ENCODE measurements at places on chromosomes 1 and 21.

DNA sequence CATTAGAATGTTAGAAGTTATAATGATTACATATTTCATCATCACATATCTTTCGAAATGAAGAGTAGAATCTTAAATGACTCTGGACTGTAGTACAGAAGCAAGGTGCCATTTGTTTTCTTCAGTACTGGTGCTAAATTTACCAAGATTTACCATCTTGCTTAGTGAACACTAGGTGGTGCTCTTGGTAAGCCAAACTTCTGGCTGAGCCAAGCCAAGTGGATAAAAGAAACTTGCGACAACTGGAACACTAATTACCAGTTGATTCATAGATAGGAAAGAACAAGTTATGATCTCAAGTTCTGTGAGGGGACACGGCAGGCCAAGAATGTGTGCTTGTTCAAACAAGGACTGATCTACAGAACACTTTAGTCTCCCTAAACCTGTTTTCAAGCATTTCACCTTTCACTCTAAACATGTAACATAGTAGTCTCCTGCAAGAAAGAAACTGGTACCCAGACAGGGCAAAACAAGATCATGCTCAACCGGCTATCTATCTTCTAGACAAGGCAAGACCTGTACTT is 19.8 kb downstream of the SPRTN start:
- no peak for DNase-seq

DNA sequence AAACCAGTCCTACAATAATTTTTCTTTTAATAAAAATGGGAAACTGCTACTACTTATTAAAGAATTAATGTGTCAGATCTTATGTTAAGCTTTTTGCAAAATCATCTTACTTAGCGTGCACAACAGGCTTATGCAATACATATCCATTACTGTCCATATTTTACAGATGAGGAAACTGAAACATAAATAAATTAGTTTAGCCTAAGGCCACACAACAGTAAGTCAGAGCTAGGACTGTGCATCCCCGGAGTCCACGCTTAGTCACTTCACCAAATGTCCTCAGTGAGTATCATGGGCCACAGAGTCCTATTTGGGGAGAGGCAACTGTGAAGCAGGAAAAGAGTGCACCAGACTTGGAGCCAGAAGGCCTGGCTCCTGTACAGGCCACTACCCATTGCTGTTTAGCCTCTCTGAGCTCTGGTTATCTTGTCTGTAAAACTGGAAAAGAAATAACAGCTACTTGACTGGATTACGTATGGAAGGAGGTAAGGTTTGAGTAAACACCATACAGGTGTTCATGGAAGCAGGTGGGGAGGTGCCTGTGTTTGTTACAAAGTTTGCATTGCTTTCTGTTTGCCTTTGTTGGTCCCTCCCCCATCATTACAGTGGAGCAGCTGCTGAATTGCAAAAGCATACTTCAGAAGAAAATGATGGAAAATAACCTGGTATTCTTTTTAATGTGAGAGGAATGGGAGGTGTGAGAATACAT is 192.8 kb downstream of the FCRL5 start:
- DNase-seq: no peak

- peak; percentile 13 for DNase-seq
Observed at GRCh38 chr1:43835082-43836021, 98.2 kb upstream of the ARTN start.

DNA sequence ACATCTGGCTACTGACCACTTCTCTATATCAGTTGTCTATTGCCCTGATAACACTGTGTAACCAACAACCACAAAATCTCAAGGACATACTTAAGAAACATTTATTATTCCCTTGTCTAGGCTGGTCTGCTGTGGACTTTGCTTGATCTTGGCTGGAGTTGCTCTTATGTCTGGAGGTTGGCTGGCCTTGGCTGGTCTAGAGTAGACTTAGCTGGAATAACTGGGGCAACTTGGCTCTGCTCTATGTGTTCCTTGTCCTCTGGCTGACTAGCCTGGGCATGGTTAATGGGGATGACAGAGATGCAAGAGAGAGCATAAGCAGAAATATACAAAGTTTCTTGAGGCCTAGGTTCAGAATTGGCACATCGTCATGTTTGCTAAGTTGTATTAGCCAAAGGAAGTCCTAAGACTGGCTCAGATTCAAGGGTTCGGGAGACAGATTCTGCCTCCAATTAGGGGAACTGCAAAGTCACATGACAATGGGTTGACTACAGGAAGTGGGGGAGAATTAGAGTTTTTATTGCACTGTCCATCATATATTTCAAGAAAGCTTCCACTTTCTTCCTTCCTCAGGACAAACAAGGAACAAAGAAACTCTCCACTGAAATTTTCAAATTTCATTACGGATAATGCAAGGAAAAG is 61.4 kb upstream of the HMCN1 start:
- DNase-seq: no peak

DNA sequence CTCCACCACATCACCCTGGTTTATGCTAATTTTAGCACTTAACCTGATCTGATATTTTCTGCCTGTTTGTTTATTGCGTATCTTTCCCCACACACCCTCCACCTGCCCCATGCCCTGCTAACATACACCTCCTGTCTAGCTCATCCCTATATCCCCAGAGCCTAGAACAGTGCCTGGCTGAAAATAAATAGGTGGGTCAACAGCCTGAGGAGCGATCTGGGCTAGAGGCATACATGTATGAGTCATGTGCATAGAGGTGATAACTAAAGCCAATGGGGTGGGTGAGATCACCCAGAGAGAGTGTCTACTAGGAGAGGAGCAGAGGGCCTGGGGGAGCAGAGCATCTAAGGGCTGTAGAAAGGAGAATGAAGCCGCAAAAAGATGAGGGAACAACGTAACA is 2.7 kb downstream of the HTR1D start:
- no peak for DNase-seq

GRCh38 chr1:164772635-164773034 is 213.7 kb downstream of the PBX1 start:
- DNase-seq: no peak

- no peak for DNase-seq
Observed at GRCh38 chr1:66380452-66381212, 153.3 kb upstream of the SGIP1 start.

DNA sequence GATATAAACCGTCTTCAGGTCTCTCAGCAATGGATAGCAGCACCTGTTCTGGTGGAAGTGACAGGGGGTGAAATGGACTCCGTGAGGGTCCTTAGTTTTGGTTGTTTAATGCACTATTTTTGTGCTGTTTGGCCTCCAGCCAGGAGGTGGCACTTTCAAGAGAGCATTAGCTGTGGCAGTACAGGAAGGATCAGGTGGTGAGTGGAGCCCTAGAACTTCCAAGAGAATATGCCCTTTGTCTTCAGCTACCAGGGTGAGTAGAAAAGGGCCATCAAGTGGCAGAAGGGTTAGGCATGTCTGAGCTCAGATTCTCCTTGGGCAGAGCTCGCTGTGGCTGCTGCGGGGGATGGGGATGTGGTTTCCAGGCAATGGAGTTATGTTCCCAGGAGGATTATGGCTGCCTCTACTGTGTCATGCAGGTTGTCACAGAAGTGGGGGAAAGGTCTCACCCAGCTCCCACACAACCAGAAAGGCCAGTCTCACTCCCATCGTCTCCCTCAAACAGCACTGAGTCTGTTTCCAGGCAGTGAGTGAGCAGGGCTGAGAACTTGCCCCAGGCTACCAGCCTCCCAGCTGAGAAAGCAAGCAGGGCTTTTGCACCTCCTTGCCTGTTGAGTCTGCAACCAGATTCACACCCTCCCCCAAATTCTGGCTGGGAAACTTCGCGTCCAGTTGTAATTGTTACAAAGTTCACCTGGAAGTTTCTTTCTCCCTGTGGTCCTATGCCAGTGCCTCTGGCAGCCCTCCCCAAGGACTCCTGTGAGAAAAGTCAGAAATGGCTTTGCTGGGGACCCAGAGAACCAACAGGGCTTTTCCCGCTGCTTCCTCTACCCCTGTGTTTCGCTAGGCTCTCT is 39.1 kb upstream of the TTLL7 start:
- DNase-seq: no peak

DNA sequence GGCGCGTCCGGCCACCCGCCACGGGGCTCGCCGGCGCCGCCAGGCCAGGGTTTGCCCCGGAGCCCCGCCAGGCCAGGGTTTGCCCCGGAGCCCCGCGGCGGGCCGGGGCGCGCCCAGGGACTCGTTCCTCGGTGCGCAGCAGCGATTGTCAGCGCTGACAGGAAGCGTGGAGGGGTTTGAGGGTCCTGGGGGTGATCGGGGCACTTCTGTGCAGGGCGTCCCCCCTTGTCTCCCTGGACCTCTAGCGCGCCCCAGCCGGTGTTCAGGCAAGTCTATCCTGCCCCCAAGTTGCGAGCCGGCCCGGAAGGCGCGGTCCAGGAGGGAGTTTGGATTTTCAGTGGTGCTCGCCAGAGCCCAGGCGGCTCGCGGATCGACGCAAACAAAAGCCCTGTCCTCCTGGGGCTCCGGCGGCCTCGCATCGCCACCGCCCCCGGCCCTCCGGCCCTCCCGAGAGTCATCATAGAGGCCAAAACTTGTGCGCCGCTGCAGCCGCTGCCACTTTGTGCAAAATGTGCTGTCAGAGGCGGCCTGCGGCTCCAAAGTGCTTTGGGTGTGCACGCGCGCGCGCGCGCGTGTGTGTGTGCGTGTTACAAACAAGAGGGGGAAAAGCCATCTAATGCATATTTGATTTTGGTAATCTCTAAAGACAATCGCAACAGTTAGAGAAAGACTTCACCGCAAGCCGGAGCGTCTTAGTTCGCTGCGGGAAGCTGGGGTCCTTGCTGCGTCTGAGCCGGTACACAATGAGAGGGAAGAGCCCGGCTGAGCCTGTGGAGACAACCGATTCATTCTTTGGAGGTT is 1.0 kb downstream of the ROR1 start:
- peak; percentile 81 for DNase-seq

GRCh38 chr1:210631399-210631798 is 302.7 kb downstream of the HHAT start:
- no peak for DNase-seq

DNA sequence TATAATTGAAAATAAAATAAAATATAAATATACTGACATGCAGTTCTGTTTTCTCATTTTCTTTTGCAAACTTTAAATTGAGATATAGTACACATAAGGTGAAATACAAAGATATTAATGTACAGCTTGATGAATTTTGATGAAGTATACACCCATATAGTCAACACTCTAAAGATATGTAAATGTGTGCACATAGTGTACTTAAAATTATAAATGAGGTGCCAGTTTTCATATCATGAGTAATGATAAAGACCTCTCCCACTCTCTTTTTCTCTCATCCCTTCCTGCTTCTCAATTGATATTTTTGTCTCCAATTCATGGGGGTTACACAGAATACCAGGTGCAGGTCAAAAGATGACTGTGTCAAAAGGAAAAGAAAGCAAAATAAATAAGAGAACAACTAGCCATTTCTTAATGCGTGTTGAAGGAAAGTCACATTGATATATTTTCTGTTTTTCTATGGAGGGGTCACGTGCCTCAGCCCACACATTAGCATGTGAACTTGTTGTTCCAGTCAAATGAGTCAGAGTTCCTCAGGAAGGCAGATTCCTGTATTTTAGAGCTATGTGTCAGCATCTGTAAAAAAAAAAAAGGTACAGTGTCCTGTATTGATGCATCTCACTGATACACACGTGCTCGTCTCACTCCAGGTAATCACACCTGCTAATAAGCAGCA is 64.3 kb upstream of the HOOK1 start:
- no peak for DNase-seq

GRCh38 chr1:245301921-245302320 is 147.1 kb downstream of the KIF26B start:
- no peak for DNase-seq

DNA sequence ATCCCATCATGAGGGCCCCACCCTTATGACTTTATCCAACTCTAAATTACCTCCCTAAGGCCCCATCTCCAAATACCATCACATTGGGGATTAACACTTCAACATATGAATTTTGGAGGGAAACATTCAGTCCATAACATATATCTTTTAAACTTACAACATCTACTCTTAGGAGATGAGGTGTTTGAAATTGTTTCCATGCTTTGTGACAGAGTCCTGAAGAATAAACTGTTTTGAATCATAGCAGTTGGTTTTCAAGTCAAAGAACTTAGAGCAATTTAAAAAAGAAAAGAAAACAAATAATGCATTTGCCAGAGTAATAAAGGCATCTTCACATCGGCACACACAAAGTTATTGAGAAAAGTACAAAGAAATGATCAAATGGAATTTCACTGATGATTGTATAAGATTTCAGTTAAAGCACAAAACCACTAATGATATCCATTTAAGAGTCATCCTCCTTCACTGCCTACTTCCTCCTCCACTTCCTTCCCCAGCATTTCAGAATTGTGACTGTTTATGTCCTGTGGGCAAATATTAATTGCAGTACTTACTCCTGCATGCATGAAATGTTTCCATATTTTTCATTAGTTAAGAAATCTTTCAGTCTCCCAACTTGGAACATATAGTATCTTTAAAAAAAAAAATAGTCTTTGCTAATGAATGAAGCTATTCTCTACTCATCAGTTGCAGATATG is 202.0 kb downstream of the LRRC40 start:
- DNase-seq: no peak

DNA sequence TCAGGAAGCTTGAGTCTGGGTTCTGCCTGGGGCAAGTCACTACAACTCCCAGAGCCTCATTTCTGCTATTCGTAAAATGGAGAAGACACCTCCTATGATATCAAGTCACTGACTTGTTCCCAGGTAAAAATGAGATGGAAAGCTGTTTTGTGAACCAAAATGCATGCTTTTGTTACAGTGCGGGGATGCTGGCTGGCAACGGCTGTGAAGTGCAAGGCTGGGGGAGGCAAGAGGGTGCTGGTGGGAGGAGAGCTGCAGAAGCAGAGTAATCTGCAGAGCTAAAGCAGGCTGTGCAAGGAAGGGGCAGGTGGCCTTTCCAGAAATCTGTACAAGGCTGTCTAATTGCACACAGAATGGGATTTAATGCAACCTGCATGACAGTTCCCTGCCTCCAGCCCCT is 150.9 kb downstream of the CNIH3 start:
- no peak for DNase-seq

DNA sequence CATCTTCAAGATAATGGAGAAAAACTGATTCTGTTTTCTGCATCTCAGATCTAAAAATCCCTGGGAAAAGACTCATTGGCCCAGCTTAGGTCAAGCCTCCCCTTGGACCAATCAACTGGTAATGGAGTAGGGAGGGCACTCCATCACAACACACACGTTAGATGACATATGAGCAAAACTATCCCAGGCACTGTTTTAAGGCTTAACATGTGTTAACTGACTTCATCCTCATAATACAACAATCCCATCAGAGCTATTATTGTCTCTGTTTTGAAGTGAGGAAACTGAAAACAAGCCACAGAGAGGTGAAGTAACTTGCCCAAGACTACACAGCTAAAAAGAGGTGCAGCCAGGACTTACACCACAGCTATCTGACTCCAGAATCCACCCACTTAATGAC is 14.7 kb upstream of the CITED4 start:
- DNase-seq: no peak

All from H1 (cell line).